ENCODE measurements at places on chromosomes 6 and 20.

- DNase-seq: no peak
Measured at GRCh38 chr6:106972500-106972899, 2.0 kb downstream of the CD24 start.

GRCh38 chr20:22862671-22863230 is 172.4 kb upstream of the SSTR4 start:
- no peak for DNase-seq

- no peak for DNase-seq
Measured at GRCh38 chr20:56395166-56395565, 2.7 kb downstream of the CSTF1 start.

- peak; percentile 81 for DNase-seq
Measured at GRCh38 chr20:44979090-44979621, 12.8 kb downstream of the STK4 start.

- peak; percentile 62 for DNase-seq
Measured at GRCh38 chr20:54680872-54681619, 205.7 kb downstream of the DOK5 start.

GRCh38 chr6:161732594-161732993 is 458.7 kb upstream of the AGPAT4 start:
- no peak for DNase-seq

- DNase-seq: no peak
Measured at GRCh38 chr6:74320074-74320473, 624.1 kb downstream of the CD109 start.

DNA sequence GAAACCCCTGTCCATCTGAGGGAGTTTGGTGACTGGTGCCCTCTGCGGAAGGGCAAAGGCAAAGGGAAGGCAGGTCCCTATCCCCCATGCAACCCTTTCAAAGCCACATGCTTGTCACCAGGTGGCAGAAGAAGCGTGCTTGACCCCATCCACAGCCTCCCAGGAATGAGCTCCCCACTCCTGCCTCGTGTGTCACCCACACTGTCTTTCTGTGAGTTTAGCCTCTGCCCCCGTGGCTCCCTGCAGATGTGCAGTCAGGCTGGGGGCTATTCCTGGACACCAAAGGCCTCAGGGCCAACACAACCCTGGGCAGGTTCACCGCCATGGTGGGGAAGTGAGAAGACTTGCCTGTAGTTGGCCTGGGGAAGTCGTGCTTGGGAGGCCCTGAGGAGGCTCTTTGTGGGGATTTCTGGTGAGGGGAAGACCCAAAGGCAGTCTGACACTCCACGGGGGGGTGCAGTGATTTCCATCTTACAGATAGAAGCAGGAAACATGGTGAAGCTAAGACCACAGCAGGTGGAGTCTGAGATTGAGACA is 16.6 kb upstream of the PCMTD2 start:
- no peak for DNase-seq

DNA sequence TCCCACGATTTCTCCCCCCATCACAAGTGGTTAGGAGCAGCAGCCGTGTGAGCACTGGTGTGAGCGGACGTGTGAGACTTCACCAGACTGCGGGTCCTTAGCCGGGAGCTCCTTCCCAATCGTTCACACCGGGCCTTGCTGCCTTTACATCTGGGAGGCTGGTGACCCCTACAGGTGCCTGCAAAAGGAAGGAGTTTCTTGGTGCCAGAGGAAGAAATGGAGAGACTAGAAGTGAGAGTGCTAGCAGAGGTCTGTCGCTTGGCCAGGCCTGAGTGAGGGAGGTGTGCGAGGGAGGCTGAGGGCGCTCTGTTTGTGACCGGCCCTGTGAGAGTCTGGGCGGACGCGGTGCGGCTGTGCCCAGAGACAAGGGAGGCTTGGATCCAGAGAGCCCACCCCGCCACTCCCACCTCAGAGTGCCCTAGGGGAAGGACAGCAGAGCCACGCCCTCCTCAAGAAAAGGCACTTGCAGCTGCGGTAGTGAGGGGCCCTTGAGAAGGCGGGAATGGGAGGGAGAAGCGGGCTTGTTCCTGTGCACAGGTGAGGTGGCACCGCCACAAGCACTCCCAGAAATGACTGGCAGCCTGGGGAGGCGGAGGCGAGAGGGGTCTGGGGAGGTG is 10.0 kb upstream of the ARMC2 start:
- peak; percentile 45 for DNase-seq

DNA sequence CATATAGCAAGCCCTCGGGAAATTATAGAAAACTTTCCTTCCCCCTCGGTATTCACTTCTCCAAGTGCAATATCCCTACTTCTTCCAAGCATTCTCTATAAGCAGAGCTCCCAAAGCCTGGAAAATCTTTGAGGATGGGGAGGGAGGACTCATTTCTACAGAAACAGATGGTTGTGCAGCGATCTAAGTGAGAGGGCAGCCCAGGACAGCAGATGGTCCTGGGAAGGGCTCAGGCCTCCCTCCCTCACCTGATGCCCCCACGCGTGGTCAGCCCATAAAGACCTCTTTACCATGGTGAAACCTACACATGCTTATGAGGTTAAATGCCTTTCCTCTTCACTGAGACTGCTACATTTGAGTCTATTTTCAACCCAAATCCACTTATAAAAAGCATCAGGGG is 319.6 kb upstream of the QKI start:
- DNase-seq: no peak

DNA sequence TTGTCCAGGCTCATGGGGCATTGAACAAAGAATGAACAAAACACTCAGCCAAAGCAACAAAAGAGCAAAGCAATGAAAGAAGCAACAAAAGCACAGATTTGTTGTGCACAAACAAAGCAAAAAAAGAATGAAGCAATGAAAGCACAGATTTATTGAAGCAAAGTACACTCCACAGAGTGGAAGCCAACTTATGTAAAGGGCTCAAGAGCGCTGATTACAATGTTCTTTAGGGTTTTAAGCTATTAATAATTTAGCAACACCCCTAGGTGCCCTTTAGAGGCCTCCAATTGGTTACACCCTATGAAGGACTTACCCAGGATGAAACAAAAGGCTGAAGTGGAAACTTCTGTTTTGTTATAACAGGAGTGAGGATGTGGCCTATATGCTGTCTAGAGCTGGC is 179.2 kb upstream of the PROKR2 start:
- DNase-seq: no peak

- no peak for DNase-seq
Measured at GRCh38 chr6:17454316-17455005, 61.1 kb downstream of the CAP2 start.

Measured in choroid plexus epithelial cell (primary cell).